ENCODE measurements at places on chromosomes 7 and 10. TPM values are rescaled to one million over a fixed set of nuclear protein-coding genes. Genes with fewer than 3 reads are reported as not detected.

DNA sequence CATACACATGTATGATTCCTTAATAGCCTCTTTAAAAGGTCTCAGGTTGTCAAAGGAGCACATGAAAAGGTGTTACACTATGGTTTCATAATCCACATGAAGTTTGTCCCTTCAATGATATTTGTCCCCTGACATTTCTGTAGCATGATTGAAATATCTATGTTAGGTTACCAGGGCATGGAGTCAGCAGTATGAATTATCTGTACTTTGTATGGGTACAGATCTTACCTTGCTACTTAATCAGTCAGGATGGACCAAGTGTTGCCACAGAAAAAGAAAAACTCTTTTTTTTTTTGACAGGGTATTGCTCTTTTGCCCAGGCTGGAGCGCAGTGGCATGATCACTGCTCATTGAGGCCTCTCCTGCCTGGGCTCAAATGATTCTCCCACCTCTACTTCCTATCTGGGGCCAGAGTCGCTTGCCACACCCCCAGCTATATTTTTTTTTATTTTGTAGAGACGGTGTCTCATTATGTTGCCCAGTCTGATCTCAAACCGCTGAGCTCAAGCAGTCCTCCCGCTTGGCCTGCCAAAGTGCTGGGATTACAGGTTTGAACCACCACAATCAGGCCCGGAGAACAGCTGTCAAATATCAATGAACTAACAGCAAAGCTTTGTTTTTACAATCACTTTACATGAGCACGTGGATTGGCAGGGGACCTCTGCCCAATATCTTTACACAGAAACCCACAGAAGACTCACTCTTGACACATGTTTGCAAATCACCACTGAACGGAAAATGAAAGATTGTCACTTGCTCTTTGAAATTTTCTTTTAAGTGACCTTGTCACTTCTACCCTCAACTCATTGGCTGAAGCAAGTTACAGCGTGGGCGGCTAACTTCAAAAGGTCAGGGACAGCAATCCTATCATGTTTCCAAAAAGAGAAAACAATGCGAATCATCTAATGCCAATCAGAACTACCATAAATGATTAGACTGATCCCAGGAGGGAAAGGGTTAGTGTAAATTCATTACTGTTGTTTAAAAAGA, 140.2 kb downstream of the PRKG1 start:
- no peak overlapping the region for H3K27ac ChIP-seq
- no peaks in the 10 kb centered on the region for H3K4me1 ChIP-seq
- H3K27me3 ChIP-seq: peaks cover 7% of the 10 kb centered on the region
- no peaks in the 10 kb centered on the region for H3K36me3 ChIP-seq
- DNase-seq: no peak

DNA sequence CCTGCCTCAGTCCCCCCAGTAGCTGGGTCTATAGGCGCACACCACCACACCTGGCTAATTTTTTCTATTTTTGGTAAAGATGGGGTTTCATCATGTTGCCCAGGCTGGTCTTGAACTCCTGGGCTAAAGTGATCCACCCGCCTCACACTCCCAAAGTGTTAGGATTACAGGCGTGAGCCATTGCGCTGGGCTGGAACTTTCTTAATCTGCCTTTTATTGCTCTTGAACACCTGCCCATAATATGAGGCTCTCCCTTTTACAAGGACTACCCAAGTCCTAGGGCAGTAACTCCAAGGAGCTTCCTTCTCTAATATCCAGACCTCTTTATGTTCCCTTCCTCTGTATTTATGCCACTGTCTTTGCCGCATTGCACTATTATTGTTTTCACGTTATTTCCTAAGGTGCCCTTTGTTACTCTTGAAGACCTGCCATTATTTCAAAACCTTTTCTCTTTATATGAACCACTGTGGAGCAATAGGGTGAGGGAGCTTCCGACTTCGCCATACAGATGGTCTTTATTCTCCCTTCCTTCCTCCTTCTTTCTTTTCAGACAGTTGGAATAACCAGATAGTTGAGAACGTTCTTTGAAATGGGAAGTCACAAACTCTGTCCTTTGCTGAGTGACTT, 36.3 kb upstream of the TCF7L2 start:
- DNase-seq: no peak
- no peak overlapping the region for H3K4me3 ChIP-seq
- H3K36me3 ChIP-seq: no peaks in the 10 kb centered on the region
- H3K4me1 ChIP-seq: peaks cover 34% of the 10 kb centered on the region
- no peaks in the 10 kb centered on the region for H3K27me3 ChIP-seq

DNA sequence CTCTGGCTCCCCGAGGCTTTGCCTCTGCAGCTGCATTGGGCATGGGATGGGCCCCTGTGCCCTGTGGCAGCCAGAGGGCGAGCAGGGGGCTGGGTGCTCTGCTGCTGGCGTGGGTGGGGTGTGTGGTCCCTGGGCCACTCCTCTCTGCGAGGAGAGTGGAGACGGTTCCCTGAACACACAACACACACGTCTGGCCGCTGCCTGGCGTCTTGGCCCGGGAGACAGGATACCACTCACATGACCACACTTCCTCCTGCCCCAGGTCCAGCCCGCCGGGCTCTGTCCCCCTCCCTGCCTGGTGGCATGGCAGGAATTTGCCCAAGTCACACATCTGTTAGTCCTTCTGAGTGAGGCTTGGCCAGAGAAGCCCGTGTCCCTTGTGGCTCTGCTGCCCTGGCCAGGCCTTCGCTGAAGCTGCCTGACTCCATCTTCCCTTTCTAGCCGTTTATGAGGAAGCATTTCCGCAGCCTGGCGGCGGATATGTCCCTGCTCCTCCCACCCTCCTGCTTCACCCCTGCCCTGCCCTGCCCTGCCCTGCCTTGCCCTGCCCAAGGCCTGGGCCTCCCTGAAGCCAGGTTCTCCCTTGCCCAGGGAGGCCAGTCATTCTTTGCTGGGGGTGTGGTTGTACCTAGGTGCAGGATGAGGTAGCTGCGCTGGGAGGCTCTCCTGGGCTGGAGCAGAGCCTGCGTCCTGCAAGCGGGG, 3.0 kb downstream of the BRI3 start:
- no peaks in the 10 kb centered on the region for H3K27me3 ChIP-seq
- peaks cover 41% of the 10 kb centered on the region for H3K36me3 ChIP-seq
- peak overlapping the region; percentile 87 for H3K27ac ChIP-seq
- peak; percentile 90 for DNase-seq

GRCh38 chr10:10526846-10527245, 490.8 kb upstream of the CELF2 start:
- H3K4me1 ChIP-seq: peaks cover 9% of the 10 kb centered on the region
- H3K4me3 ChIP-seq: no peak overlapping the region
- no peak overlapping the region for H3K27ac ChIP-seq

DNA sequence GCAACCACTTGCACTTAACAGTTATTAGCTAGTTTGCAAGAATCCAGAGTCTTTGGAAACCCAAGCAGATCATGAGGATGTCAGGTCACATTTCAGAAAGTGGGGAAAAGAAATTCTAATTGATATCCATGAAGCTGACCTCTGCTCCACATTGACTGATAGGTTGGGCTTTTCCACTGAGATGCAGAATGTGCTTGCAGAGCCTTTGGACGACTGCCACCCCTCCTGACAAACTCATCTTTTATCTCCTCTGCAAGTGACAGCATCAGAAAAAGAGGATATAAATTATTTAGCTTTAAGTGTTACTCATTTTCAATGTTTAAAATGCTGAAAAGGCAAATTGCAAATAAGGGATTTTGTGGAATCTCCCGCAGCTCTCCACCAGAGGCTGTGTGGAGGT, 75.3 kb downstream of the C10orf90 start:
- no peak overlapping the region for H3K4me3 ChIP-seq
- H3K27ac ChIP-seq: no peak overlapping the region
- H3K36me3 ChIP-seq: no peaks in the 10 kb centered on the region
- no peaks in the 10 kb centered on the region for H3K4me1 ChIP-seq

- peak overlapping the region; percentile 5 for H3K27ac ChIP-seq
- no peaks in the 10 kb centered on the region for H3K36me3 ChIP-seq
- H3K4me3 ChIP-seq: no peak overlapping the region
- DNase-seq: peak; percentile 22
- H3K27me3 ChIP-seq: no peaks in the 10 kb centered on the region
- peaks cover 9% of the 10 kb centered on the region for H3K4me1 ChIP-seq
Measured at GRCh38 chr7:124536156-124536762, 229.3 kb downstream of the GPR37 start.

- no peaks in the 10 kb centered on the region for H3K4me1 ChIP-seq
- no peaks in the 10 kb centered on the region for H3K36me3 ChIP-seq
- H3K4me3 ChIP-seq: no peak overlapping the region
- H3K27me3 ChIP-seq: no peaks in the 10 kb centered on the region
- no peak for DNase-seq
- H3K27ac ChIP-seq: no peak overlapping the region
Measured at GRCh38 chr10:133127291-133128125, 32.5 kb upstream of the KNDC1 start.

- H3K4me1 ChIP-seq: no peaks in the 10 kb centered on the region
- peaks cover 11% of the 10 kb centered on the region for H3K27me3 ChIP-seq
- H3K27ac ChIP-seq: no peak overlapping the region
- H3K4me3 ChIP-seq: no peak overlapping the region
- no peaks in the 10 kb centered on the region for H3K36me3 ChIP-seq
Measured at GRCh38 chr10:1361411-1362105, 305.4 kb downstream of the WDR37 start.

DNA sequence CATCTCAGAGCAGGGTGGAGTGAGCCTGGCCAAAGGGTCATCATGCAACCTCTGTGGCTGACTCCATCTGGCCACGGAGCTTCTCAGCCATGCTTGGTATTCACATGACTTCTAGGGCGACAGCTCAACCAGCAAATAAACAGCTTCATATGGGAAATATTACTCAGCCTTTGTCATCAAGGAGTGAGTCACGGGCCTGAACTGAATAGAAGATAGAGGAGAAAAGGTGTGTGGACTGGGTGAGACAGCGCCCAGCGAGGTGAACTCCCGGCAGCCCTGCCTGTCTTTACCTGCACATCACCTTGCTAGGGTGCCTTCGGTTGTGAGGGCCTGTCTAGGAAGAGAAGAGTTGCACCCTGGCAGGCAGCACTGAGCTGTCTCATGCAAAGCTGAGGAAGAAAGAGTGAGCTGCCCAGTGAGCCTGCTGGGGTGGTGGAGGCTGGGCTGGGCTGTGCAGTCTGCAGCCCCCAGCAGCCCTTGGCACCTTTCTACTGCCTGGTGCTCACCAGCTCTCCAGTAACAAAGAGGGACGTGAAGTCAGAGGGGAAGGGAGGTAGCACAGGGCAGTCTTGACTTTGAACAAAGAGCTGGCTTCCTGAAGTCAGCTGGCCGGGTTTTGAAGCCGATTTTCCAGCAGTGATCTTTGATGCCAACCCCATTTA, 114.2 kb downstream of the EGFR start:
- H3K27ac ChIP-seq: peak overlapping the region; percentile 90
- no peaks in the 10 kb centered on the region for H3K27me3 ChIP-seq
- peak overlapping the region; percentile 44 for H3K4me3 ChIP-seq
- H3K36me3 ChIP-seq: peaks cover 47% of the 10 kb centered on the region
- peaks cover 54% of the 10 kb centered on the region for H3K4me1 ChIP-seq

GRCh38 chr10:1110674-1111119, 54.5 kb downstream of the WDR37 start:
- no peak overlapping the region for H3K4me3 ChIP-seq
- H3K27ac ChIP-seq: peak overlapping the region; percentile 76
- H3K4me1 ChIP-seq: peaks cover 20% of the 10 kb centered on the region
- no peak for DNase-seq
- H3K27me3 ChIP-seq: no peaks in the 10 kb centered on the region
- peaks cover 73% of the 10 kb centered on the region for H3K36me3 ChIP-seq

- peak; percentile 85 for DNase-seq
- H3K4me1 ChIP-seq: peaks cover 29% of the 10 kb centered on the region
- H3K4me3 ChIP-seq: peak overlapping the region; percentile 81
- no peaks in the 10 kb centered on the region for H3K27me3 ChIP-seq
- peak overlapping the region; percentile 75 for H3K27ac ChIP-seq
- peaks cover 39% of the 10 kb centered on the region for H3K36me3 ChIP-seq
Measured at GRCh38 chr10:72276013-72276387, 2.3 kb downstream of the DDIT4 start.

DNA sequence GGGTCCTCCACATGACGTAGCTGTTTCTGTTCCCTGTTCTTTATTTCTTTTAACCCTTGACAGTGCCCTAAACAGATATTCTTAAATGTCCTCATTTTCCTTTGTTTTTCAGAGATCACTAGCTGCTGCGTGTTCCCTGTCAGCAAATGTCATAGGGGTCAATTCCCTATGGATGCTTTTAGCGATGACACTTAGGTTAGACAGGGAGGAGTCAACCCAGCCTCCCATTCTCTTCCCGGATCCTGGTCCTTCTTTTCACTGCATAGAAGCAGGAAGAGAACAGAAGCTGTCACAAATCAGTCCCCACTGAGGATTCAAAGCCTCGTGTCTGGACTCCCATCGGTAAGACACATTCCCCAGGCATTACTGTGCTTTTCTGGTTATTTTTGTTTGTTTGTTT, 392.1 kb upstream of the PRKCQ start:
- no peak for DNase-seq
- H3K4me3 ChIP-seq: no peak overlapping the region
- peaks cover 15% of the 10 kb centered on the region for H3K27me3 ChIP-seq
- H3K36me3 ChIP-seq: no peaks in the 10 kb centered on the region

GRCh38 chr7:125085084-125085483, 155.5 kb upstream of the POT1 start:
- H3K4me3 ChIP-seq: no peak overlapping the region
- no peaks in the 10 kb centered on the region for H3K27me3 ChIP-seq
- H3K36me3 ChIP-seq: no peaks in the 10 kb centered on the region
- H3K27ac ChIP-seq: no peak overlapping the region
- DNase-seq: no peak

GRCh38 chr7:139603896-139604295, 80.4 kb downstream of the CLEC2L start:
- no peaks in the 10 kb centered on the region for H3K27me3 ChIP-seq
- no peak for DNase-seq
- peaks cover 35% of the 10 kb centered on the region for H3K36me3 ChIP-seq
- H3K27ac ChIP-seq: no peak overlapping the region
- H3K4me3 ChIP-seq: no peak overlapping the region

DNA sequence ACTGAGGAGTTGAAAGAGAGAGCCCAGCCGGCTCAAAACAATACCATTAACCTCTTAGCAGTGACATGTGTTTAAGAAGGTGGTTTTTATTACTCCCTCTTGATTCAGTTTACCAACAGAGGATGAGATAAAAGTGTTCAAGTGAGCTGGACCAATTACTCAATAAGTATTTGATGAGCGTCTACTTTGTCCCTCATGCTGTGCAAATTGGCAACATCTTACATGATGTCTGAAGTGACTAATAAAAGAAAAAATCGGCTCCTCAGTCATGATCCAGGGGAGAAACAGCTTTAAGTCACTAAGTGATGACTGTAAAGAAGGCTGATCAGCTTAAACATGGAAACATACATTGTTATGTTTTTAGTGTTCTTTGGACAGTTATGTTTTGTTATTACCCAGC, 7.8 kb downstream of the WNT16 start:
- peaks cover 35% of the 10 kb centered on the region for H3K27me3 ChIP-seq
- H3K4me1 ChIP-seq: no peaks in the 10 kb centered on the region
- H3K27ac ChIP-seq: no peak overlapping the region
- no peak overlapping the region for H3K4me3 ChIP-seq
- H3K36me3 ChIP-seq: no peaks in the 10 kb centered on the region
- DNase-seq: no peak

The CTTNBP2 gene
- total RNA-seq: 0.17 TPM

The FZD8 gene
- 13.0 TPM for total RNA-seq

The ZFAND2A gene
- total RNA-seq: 40.7 TPM

The LRRC18 gene
- not detected for total RNA-seq

The TAS2R4 gene
- total RNA-seq: 3.5 TPM
